ENCODE measurements at places on chromosomes 3 and 15. TPM values are rescaled to one million over a fixed set of nuclear protein-coding genes. Genes with fewer than 3 reads are reported as not detected.

GRCh38 chr3:43018246-43018645 is 39.1 kb downstream of the GASK1A start:
- H3K4me1 ChIP-seq = no peaks in the 10 kb centered on the region
- H3K27ac ChIP-seq = no peak overlapping the region
- H3K36me3 ChIP-seq = no peaks in the 10 kb centered on the region

- H3K27me3 ChIP-seq = peaks cover 2% of the 10 kb centered on the region
- peak; percentile 44 for DNase-seq
- H3K36me3 ChIP-seq = no peaks in the 10 kb centered on the region
- peaks cover 18% of the 10 kb centered on the region for H3K4me1 ChIP-seq
Measured at GRCh38 chr15:63835211-63835568, 1.4 kb upstream of the HERC1 start.

DNA sequence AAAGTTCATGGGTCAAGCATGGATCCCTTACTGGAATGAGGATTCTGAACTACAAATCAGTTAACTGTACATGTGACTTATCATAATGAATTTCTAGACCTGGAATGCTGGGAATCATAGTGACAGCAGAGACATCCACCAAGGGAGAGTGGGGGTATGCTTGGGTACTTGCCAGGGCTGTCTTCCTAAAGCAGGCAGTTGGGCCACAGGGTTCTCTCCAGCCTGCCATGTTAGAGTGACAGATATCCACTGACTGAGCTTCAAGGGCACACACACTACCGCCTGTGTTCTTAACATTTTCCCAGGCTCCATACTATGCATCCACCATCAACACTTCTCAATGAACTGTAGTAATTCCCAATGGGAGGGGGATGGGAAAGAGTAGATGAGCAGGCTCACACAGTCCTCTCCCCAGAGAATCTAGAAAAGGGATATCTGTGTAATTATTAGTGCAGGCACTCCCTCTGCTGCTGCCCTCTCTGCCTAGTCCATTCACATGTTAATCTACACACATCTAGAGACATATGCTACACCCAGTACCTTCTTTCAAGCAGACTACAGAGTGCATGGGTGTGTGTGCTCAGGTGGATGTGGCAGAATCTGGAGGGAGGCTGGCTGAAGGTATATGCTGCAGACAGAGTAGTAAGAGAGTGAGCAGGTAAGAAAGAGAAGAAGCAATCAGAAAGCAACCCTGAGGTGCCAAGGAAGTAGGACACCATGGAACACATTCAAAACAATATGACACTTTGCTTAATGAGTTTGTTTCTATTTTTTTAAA is 3.7 kb downstream of the FSTL1 start:
- H3K36me3 ChIP-seq = peaks cover 63% of the 10 kb centered on the region
- no peaks in the 10 kb centered on the region for H3K27me3 ChIP-seq
- no peak for DNase-seq
- H3K4me3 ChIP-seq = peak overlapping the region; percentile 92
- H3K4me1 ChIP-seq = peaks cover 68% of the 10 kb centered on the region

- H3K27me3 ChIP-seq = peaks cover 36% of the 10 kb centered on the region
- H3K36me3 ChIP-seq = no peaks in the 10 kb centered on the region
- no peaks in the 10 kb centered on the region for H3K4me1 ChIP-seq
- DNase-seq = no peak
- H3K4me3 ChIP-seq = no peak overlapping the region
- no peak overlapping the region for H3K27ac ChIP-seq
Measured at GRCh38 chr3:39502838-39503145, 35.3 kb downstream of the MOBP start.

GRCh38 chr3:30503446-30503845 is 103.0 kb upstream of the TGFBR2 start:
- no peak overlapping the region for H3K4me3 ChIP-seq
- DNase-seq = no peak
- no peaks in the 10 kb centered on the region for H3K36me3 ChIP-seq
- H3K27me3 ChIP-seq = no peaks in the 10 kb centered on the region
- no peak overlapping the region for H3K27ac ChIP-seq
- peaks cover 14% of the 10 kb centered on the region for H3K4me1 ChIP-seq

GRCh38 chr3:166580561-166580960 is 743.3 kb upstream of the BCHE start:
- H3K27me3 ChIP-seq = no peaks in the 10 kb centered on the region
- DNase-seq = no peak

- no peaks in the 10 kb centered on the region for H3K27me3 ChIP-seq
- H3K36me3 ChIP-seq = no peaks in the 10 kb centered on the region
- DNase-seq = peak; percentile 83
- no peak overlapping the region for H3K27ac ChIP-seq
- H3K4me3 ChIP-seq = no peak overlapping the region
- H3K4me1 ChIP-seq = peaks cover 11% of the 10 kb centered on the region
Measured at GRCh38 chr15:45205192-45205591, 17.4 kb upstream of the SHF start.

- DNase-seq = no peak
- H3K4me1 ChIP-seq = no peaks in the 10 kb centered on the region
- H3K27ac ChIP-seq = no peak overlapping the region
- no peaks in the 10 kb centered on the region for H3K36me3 ChIP-seq
- H3K27me3 ChIP-seq = no peaks in the 10 kb centered on the region
Measured at GRCh38 chr3:2156244-2156847, 57.7 kb downstream of the CNTN4 start.

DNA sequence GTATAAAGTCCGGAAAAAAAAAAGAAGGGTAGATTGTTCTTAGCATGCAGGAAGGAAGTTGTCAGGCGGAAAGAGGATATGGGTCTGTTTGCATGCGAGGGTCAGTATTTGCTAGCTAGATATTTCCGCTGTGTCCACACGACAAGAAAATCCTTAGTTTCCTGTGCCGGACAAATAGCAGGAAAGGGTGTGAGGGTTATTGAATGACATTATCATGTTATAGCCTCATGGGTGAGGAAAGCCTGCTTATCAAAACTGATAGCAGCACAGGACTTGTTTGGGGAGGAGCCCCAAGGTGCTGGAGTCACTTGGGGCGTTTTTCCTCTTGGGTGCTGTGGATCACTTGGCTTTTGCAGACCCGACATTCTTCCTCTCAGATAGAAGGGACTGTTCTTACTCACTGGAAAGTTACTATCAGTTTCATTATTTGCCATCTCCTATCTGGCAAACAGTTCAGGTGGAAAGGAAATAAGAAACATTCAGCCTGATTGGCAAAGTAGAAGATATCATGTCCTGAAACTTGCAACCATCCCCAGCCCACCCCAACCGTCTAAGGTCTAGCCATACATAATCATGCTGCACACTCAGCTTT is 127.2 kb upstream of the DPH6 start:
- no peak overlapping the region for H3K4me3 ChIP-seq
- no peak overlapping the region for H3K27ac ChIP-seq
- H3K36me3 ChIP-seq = no peaks in the 10 kb centered on the region
- DNase-seq = no peak

DNA sequence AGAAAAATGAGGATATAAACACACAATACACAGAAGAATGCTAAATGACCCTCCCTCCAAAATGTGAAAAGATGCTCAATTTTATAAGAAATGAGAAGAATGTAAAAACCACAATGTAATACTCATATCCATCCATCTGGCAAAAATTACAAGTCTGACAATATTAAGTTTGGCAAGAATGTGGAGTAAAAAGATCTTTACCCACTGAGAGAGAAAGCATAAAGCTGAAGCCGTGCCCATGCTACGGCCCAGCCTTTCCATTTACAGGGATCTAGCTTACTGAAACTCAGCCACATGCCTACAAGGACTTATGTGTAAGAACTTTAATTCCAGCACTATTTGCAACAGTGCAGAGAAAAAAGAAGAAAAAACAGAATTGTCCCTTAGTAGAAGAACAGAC is 42.9 kb downstream of the ATP13A3 start:
- H3K27ac ChIP-seq = peak overlapping the region; percentile 5
- H3K27me3 ChIP-seq = no peaks in the 10 kb centered on the region
- H3K4me1 ChIP-seq = no peaks in the 10 kb centered on the region
- peaks cover 96% of the 10 kb centered on the region for H3K36me3 ChIP-seq

Gene TICRR
- 0.88 TPM for total RNA-seq

Gene CSPG4
- total RNA-seq = 20.3 TPM

GRCh38 chr15:68204776-68205557 is at the start of gene CALML4:
TSS of gene CALML4 (minus strand) at chr15:68205332. CDS start at chr15:68205247, 85 bp downstream.
- H3K4me1 ChIP-seq = peaks cover 5% of the 10 kb centered on the region
- DNase-seq = peak; percentile 92
- no peak within 1 kb of the TSS for H3K4me3 ChIP-seq
- H3K27me3 ChIP-seq = no peaks in the 10 kb centered on the region

DNA sequence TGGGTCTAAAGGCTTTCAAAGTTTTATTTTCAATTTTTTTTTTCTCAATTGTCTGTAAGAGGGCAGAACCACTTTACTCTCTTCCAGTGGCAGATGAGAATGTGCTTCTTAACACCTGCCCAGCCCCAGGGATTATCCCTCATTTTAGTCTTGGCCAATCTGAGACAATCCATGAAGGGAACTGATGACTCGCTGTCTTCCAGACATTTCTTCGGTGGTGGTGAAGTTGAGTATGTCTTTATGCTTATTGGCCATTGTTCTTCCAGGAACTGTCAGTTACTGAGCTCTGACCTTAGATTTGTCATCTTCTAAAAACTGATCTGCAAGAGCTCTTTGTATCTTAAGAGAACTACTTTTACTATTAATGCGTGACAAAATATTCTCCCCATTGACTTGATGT is 139.5 kb downstream of the TJP1 start:
- H3K27ac ChIP-seq = no peak overlapping the region
- no peak overlapping the region for H3K4me3 ChIP-seq
- H3K4me1 ChIP-seq = peaks cover 10% of the 10 kb centered on the region
- no peaks in the 10 kb centered on the region for H3K27me3 ChIP-seq
- H3K36me3 ChIP-seq = no peaks in the 10 kb centered on the region
- DNase-seq = peak; percentile 88

GRCh38 chr3:44076221-44076829 is 165.4 kb upstream of the TOPAZ1 start:
- no peak overlapping the region for H3K27ac ChIP-seq
- H3K4me3 ChIP-seq = no peak overlapping the region
- no peaks in the 10 kb centered on the region for H3K27me3 ChIP-seq
- no peak for DNase-seq
- no peaks in the 10 kb centered on the region for H3K4me1 ChIP-seq

Measured in osteoblast (primary cell).